ENCODE measurements at places on chromosomes 16 and 17. TPM values are rescaled to one million over a fixed set of nuclear protein-coding genes. Genes with fewer than 3 reads are reported as not detected.

MYH8 gene
- total RNA-seq, result not detected

KRT27 gene
- not detected for total RNA-seq

JPH3 gene
- 1.9 TPM for total RNA-seq

CRYBA1 gene
- not detected for total RNA-seq

GAST gene
- not detected for total RNA-seq

CAPNS2 gene
- not detected for total RNA-seq

HS3ST6 gene
- 1.4 TPM for total RNA-seq

CD300C gene
- total RNA-seq, result 0.35 TPM

ASB16 gene
- total RNA-seq, result not detected

SOST gene
- not detected for total RNA-seq

PRSS33 gene
- not detected for total RNA-seq

RHBDF1 gene
- total RNA-seq, result 26.3 TPM

OR1F1 gene
- 0.18 TPM for total RNA-seq
